ENCODE measurements at places on chromosomes 13 and 19.

- no peak for DNase-seq
These were observed 1.3 kb downstream of the RFX1 start for GRCh38 chr19:14004619-14005348.

GRCh38 chr19:28859811-28860210 lies 353.1 kb downstream of the UQCRFS1 start:
- no peak for DNase-seq

GRCh38 chr19:41945135-41945766 lies 13.9 kb downstream of the RABAC1 start:
- no peak for DNase-seq

DNA sequence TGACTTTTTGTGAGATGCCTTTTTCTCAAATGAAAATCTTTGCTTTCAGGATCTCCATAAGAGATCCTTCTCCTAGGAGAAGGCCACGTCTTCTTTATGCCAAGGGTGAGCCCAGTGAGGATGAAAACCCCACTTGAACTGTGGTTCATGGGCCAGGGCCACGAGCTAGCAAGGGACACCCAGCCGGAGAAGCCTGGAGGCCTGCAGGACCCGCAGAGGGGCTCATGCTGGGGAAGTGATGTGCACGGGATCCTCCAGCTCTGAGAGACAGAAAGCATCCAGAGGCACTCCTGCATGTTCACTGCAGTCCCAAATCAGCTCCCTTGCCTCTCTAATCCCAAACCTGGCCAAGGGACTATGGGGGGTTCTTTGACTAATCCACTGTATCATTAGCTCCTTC lies 168.9 kb downstream of the UQCRFS1 start:
- DNase-seq = no peak

DNA sequence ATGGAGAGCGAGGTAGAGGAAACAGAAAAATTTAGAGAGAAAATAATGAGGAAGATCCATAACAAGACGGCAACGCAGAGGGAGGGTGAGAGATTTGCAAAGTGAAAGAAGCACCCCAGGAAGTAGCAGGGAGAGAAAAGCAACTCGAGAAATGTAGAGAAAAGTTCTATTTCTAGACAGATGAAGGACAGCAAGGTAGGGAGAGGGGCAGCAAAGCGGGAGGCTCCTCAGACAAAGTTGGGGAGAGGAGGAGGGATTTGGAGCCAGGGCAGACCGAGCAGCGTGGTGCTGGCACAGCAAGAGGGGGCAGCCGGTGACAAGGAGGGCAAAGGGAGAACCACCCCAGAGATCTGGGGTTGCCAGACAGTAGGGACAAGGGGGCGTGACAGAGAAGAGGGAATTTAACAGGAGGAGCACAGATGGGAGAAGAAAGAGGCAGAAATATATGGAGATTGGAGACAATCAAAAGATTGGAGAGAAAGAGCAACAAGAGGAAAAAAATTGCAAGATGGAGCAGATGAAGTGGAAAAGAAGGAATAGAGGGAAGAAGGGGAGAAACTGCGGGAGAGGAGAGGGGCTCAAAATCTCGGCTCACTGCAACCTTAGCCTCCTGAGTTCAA lies 989 bp downstream of the ZNF766 start:
- DNase-seq = peak; percentile 19

GRCh38 chr13:112686364-112686763 lies 3.5 kb upstream of the ATP11A start:
- no peak for DNase-seq

DNA sequence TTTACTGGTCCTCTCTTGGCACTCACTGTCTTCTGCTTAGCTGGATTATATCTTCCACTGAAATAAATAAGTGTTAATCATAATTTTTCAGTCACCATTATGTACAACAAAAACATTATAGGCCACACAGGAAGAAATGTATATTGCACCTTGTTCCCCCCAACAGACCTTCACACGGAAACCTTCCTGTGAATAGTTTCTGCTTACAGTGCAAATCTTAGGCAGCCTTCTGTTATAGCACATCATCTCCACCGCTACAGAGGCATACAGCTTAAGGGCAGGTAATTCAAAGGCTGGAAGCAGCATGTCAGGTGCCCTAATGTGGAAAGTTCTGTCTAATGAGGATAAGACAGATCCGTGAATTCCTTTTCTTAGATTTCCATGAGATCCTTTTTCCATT lies 16.9 kb upstream of the SOHLH2 start:
- no peak for DNase-seq

DNA sequence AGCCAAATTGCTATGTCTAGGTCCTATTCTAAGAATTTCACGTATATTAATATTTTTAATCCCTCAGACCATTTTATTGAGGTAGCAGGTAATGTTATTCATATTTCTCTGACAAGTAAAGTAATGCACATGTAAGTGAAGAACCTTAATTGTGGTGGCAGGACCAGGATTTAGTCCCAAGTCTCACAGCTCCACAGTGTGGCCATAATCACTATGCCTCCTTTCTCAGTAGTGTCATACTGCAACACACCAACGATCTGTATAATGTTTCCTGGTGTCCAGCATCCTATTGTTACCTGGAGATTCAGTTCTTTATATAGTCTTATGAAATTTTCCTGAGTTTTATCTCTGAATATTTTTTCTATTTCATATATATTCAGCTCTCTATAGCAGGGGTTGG lies 340.3 kb downstream of the OLFM4 start:
- no peak for DNase-seq

DNA sequence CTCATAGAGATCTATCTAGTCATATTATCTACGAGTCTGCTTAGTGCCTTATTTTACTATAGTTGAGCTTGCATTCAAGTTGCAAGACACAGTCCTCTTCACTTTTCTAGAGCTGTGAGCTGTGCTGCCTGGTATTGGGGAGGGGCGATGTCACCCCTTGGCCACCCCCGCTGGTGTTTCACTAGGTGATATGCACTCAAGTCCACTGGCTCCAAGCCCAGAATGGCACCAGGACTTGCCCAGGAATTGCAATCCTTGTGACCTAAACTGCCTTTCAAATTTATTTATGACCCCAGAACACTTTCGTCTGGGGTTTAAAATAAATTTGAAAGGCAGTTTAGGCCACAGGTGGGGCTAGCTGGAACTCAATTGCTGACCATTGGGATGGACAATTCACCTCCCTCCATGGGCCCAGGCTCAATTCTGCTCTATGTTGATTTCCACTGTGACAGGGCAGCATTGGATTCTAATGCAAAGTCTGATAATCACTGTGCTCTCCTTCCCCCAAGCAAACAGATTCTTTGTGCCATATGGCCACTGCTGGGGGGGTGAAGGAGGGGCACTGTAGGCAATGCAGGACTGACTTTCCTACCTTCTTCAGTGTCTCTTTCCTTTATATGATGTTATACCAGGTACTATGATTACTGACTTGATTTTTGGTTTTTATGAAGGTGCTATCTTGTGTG lies 1244.2 kb upstream of the MIR17HG start:
- no peak for DNase-seq

- DNase-seq = no peak
These were observed 1732.3 kb upstream of the SLC10A2 start for GRCh38 chr13:104798486-104798885.

DNA sequence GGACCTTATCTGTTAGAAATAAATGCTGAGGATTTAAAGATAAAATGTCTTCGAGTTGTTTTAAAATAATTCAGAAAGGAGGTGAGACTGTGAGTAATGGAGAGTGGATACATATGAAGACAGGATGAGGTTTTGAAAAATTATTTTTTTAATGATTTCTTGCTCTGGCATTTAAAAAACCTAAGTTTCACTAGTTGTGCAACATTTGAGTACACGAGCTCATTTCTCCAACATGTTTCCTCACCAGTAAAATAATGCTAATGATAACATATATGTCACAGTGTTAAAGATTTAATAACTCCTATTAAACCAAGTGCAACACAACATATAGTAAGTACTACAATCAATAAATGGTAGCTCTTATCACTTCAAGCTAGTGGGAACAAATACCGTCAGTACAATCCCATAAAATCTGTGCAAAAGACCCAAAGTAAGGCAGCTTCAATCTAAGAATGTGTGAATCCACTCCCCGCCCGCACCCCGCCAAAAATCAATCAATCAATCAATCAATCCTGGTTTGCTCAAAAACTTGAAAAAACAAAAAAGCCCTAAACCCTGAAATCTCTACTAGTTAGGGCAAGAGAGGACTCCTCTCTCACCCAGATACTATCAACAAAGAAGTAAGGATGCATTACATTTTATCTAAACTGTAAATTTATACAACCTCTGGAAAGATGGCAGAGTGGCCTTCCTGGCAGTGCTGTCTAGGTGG lies 1.3 kb downstream of the ALG5 start:
- no peak for DNase-seq

DNA sequence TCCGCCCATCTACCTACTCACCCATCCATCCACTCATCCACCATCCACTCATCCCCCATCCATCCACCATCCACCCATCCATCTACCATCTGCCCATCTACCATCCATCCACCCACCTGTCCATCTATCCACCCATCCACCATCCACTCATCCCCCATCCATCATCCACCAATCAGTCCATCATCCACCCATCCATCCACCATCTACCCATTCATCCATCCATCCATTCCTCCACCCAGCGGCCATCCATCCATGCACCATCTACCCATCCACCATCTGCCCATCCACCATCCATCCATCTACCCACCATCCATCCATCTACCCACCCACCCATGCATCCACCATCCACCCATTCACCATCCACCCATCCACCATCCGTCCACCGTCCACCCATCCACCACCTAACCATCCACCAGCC lies 13.6 kb upstream of the JUND start:
- DNase-seq = no peak

DNA sequence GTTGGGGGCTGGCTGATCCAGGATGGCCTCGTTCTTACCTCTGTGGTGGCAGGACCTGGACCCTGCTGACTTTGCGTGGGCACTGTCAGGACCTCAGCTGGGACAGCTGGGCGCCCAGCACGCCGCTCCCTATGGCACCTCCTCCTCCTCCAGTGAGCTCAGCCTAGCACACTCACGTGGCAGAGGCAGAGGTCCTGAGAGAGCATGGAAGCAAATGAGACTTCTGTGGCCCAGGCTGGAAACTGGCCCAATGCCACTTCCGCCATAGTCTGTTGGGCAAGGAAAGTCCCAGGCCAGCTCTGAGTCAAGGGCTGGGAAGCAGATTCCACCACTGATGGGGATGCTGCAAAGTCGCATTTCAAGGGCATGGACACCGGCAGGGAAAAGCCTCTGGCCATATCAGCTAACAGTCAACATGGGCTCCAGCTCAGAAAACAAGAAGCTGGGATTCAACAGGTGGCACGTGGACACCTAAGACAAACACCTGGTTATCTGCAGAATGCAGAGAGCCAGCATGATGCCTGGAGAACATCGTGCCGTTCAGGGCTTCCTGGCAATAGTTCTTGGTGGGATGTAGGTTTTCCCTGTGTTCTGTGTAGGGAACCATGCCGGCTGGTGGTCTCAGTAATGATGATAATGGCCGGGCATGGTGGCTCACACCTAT lies 16.7 kb downstream of the MYBPC2 start:
- no peak for DNase-seq

GRCh38 chr19:38515896-38516295 lies 82.4 kb downstream of the RYR1 start:
- DNase-seq = no peak

GRCh38 chr13:84684804-84685203 lies 802.5 kb upstream of the SLITRK1 start:
- no peak for DNase-seq

DNA sequence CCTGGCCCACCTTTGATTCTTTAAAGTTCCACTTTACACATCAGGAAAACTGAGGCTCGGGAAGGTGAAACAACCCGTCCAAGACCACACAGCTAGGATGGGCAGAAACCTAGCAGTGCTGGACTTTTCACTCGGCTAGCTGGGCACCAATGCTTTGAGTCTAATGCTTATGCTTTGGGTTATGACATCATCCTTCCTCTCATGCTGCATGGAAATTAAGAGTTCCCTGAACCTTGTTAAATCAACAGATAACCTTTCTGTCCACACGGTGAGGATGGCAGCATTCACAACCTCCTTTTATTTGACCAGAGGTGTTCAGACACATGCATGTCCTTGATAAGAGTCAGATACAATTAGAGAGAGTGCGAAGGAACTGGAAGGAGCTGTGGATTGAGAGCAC lies 138.4 kb downstream of the UQCRFS1 start:
- DNase-seq = no peak

GRCh38 chr13:46632176-46632575 lies 79.2 kb downstream of the LRCH1 start:
- DNase-seq = peak; percentile 53

DNA sequence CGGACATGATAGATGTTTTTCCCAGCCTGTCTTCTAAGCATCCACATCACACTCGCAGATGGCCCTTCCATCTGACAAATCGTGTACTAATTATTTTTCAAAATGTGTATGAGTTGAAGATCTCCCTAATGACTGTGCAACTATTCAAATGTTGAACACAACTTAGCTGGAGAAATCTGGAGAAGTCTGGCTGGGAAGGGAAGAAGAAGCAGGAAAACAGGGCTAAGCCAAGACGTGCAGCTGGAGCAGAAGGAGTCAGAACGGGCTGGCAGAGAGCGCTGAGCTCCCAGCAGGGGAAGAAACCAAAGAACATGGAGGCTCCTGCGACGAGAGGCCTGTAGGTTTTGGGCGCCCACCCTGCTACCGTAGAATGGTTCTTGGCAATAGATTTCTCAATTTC lies 13.2 kb upstream of the LATS2 start:
- peak; percentile 52 for DNase-seq

- peak; percentile 48 for DNase-seq
These were observed 967 bp upstream of the TPT1 start for GRCh38 chr13:45341799-45342500.

GRCh38 chr19:35205733-35206323 lies 22.7 kb downstream of the FAM187B start:
- no peak for DNase-seq

DNA sequence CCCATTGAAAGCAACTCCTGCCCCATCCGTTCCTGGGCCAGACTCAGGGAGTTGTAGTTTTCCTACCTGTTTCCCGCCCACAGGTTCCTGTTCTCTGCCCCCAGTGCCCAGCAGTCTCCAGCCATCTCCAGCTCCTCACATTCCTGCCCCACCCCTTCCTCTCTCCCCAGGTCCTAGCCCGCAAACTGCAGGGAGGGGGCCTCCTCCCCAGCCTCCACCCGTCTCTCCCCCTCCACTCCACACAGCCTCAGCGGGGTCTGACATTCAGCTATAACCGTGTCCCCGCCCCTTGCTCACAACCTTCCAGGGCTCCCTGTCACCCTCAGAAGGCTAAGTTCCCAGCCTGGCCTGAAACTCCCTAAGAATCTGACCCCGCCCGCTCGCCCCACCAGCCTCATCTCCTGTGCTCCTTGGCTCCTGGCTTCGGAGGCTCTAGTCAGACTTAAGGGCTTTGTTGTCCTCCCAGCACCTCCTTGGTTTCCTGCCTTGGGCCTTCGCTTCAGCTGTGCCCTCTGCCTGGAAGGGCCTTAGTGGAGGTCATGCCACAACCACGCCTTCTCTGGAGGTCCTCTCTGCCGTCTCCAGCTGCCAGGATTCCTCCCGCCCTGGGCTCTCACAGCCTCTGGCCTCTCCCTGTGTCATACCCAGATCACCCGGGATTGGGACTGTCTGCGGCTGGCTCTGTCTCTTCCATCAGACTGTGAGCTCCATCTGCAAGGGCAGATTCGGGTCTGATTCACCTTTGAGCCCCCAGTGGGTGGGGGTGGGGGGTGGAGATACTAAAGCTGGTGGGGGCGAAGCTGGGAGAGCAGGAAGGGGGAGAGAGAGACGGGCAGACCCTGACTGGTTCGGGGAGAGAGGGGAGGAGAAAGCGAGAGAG lies 5.1 kb upstream of the SPACA6 start:
- DNase-seq = peak; percentile 59
